ENCODE measurements at places on chromosomes 12 and 14.

DNA sequence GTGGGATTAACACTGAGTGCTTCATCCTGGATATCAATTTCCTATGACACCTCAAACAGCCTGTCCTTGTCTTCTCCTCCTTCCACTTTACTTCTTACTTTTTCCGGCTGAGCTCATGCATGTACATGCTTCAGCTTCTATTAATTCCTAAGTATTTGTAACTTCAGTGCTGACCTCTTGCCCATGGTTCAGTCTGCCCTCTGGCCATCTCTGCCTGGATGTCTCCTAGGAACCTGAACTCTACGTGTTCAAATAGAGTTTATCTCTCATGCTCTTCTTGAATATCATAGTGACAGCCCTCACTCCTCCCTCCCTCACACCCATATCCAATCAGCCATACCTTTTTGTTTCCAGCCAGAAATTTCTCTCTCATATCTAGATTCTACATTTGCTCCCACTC lies 141.6 kb downstream of the ATP23 start:
- no peak for DNase-seq

DNA sequence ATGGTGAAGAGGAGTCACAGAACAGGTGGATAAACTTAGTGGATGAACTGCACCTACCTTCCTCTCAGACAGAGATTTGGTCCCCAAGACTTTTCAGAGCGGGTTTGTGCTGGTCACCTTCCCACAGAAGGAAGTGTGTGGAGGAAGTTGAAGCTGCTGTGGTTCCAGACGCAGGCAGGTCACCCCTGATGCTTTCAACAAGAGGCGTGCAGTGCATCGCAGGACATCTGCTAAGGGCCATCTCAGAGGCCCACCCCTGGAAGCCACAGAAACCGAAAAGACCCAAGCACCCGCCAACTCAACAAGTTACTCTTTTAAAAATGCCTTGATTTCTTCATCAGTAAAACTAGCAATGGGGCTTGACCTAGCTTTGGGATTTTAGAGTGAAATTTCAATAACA lies 1.0 kb upstream of the GPX2 start:
- no peak for DNase-seq

GRCh38 chr12:5220835-5221234 lies 177.2 kb downstream of the KCNA5 start:
- DNase-seq: no peak

DNA sequence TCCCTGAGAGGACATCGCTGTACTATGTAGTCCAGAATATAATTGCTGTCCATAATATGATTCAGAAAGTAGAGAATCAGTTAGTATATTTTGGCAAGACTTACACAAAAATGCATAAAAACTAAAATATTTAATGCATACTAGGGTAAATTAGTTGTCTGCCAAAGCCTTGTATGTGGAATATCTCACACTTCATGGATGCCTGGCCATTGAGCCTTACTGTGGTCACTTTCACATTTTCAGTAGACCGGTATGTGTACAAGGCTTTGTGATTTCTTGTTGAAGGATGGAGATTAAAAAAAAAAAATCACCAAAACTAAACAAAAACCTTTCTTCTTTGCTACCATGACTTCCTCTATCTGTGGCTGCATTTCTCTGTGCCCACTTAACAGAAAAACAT lies 197.3 kb upstream of the DDHD1 start:
- DNase-seq: no peak

DNA sequence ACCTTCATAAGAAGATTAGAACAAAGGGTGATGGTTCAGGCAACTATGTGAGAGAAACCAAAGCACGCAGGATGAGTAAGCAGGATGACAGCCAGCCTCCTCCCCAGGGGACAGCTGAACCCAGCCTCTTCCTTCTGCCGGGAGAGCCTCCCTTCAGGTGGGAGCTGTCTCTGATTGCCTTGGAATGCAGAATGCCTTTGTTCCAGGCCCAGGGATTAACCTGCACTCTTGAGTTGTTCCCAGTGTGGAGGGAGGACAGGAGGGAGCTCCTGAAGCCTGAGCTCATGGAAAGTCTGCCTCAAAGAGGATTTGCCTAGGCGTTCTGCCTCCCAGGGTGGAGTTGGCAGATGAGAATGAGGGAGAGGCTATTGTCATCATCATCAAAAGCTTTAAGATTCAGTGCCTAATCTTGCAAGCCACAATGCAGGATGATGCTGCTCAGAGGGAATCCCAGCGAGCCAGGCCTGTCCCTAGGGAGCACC lies 3.6 kb upstream of the KRT6A start:
- no peak for DNase-seq

- no peak for DNase-seq
Observed at GRCh38 chr14:102810523-102810922, 33.3 kb downstream of the TRAF3 start.

All from T-helper 2 cell (primary cell).